CD4-positive, alpha-beta memory T cell (primary cell): ENCODE measurements at places on chromosomes 16 and 17.

DNA sequence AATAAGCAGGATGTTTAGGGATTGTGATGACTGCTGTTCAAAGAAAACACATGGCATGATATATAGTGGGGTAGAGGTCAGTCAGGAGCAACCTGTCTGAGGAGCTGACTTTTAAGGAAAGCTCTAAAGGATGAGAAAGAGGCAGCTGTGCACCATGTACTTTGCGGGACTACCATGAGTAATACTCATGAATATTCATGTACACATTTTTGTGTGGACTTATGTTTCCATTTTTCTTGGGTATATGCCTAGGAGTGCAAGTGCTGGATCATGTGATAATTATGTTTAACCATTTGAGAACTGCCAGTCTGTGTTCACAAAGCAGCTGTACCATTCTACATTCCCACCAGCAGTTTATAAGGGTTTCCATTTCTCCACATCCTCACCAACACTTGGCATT is 35.8 kb downstream of the BEAN1 start:
- DNase-seq: no peak

- no peak for DNase-seq
Observed at GRCh38 chr17:48483004-48483403, 47.8 kb downstream of the HOXB1 start.

GRCh38 chr17:177155-177554 is 4.3 kb downstream of the DOC2B start:
- DNase-seq: no peak

DNA sequence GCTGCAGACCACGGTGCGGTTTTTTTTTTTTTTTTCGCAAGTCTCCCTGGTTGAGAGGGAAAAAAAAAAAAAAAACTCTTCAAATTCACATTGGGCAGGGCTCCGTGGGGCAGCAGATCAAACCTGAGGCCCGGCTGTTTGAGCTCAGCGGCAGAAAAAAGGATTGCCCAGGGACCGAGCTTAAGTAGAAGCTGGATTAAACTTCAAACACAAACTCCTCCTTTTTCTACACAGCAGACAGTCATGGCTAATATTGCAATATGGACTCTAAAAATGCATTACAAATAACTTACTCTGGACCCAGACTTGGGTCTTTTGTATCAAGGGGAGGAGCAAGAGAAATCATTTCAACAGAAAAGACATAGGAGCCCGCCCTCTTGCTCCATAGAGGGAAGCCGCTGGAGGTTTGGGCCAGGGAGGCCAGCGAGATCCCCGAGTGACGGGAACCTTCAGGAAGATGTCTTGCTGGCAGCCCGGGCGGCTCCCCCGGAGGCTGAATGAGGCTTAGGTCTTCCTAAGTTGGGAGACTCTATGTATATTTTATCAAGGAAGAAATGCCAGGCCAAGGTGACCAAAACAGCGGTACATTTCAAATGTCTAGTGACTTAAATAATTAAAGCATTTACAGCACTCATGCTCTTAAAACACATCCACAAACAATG is 167.7 kb downstream of the ZNF423 start:
- DNase-seq: no peak
